ENCODE measurements at places on chromosomes 12 and 14. TPM values are rescaled to one million over a fixed set of nuclear protein-coding genes. Genes with fewer than 3 reads are reported as not detected.

The ALDH2 gene
- total RNA-seq: 239 TPM

The LGR5 gene
- total RNA-seq: 0.82 TPM

- DNase-seq: no peak
- no peaks in the 10 kb centered on the region for H3K4me1 ChIP-seq
- no peaks in the 10 kb centered on the region for H3K27me3 ChIP-seq
- no peaks in the 10 kb centered on the region for H3K36me3 ChIP-seq
- H3K4me3 ChIP-seq: no peak overlapping the region
- no peak overlapping the region for H3K27ac ChIP-seq
These were observed 198.4 kb downstream of the PHETA1 start for GRCh38 chr12:111170543-111170942.

DNA sequence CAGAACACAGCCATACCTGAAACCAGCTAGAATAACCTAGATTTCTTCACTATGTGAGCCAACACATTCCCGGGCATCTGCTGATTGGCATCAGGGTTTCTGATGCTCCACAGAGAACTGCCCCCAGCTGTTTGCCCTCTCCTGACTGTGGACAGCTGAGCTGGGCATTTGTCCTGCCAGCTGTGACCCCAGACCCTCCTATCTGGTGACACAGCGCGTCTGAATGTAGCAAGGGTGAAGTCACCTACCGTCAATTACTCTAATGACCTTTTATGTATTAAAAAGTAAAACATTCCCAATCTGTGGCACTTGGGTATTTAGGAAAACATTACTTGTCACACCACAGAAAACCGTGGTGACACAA is 29.7 kb upstream of the SFSWAP start:
- H3K4me1 ChIP-seq: no peaks in the 10 kb centered on the region
- H3K27me3 ChIP-seq: peaks cover 26% of the 10 kb centered on the region
- no peak overlapping the region for H3K4me3 ChIP-seq
- DNase-seq: no peak

DNA sequence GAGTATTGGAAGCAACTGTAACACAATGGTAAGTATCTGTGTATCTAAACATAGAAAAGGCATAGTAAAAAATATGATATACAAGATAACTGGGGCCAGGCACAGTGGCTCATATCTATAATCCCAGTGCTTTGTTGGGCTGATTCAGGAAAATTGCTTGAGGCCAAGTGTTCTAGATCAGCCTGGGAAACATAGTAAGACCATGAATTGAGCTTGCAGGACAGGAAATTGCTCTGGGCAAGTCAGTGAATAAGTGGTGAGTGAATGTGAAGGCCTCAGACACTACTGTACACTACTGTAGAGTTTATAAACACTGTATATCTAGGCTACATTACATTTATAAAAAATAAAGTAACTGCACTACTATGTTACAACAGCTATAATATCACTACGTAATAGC is 75.2 kb downstream of the GPR135 start:
- no peaks in the 10 kb centered on the region for H3K27me3 ChIP-seq

- no peaks in the 10 kb centered on the region for H3K36me3 ChIP-seq
- no peak for DNase-seq
- H3K4me3 ChIP-seq: no peak overlapping the region
- no peak overlapping the region for H3K27ac ChIP-seq
These were observed 54.9 kb downstream of the OTOGL start for GRCh38 chr12:80154261-80154660.

- H3K4me3 ChIP-seq: no peak overlapping the region
- peaks cover 92% of the 10 kb centered on the region for H3K36me3 ChIP-seq
- no peaks in the 10 kb centered on the region for H3K4me1 ChIP-seq
- H3K27ac ChIP-seq: no peak overlapping the region
- DNase-seq: no peak
These were observed 47.4 kb downstream of the TRAFD1 start for GRCh38 chr12:112172556-112173324.

GRCh38 chr12:46523863-46524770 is 151.5 kb upstream of the SLC38A2 start:
- H3K4me1 ChIP-seq: peaks cover 18% of the 10 kb centered on the region
- H3K27me3 ChIP-seq: no peaks in the 10 kb centered on the region
- H3K4me3 ChIP-seq: no peak overlapping the region
- H3K27ac ChIP-seq: peak overlapping the region; percentile 28
- no peaks in the 10 kb centered on the region for H3K36me3 ChIP-seq

DNA sequence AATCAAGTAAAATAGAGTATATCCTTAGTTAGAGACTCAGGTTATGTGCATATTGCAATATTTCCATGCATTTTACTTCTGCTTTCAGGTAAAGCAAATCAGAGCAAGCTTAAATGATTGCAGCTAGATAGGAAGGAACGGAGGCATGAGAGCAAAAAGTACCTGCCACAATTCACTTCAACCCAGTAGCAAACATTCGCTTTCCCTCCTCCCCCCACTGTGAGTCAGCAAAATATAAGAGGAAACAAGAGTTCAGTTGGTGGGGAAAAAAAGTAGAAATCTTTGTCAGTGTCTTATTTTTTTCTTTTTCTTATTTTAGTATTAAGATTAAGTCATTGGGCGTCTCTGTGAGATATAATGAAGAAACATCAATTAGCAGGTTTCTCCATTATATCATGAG is 475.4 kb downstream of the NPAS3 start:
- no peaks in the 10 kb centered on the region for H3K36me3 ChIP-seq
- H3K27me3 ChIP-seq: no peaks in the 10 kb centered on the region
- no peak overlapping the region for H3K4me3 ChIP-seq
- H3K27ac ChIP-seq: no peak overlapping the region
- H3K4me1 ChIP-seq: no peaks in the 10 kb centered on the region

Data from left lung (tissue), 14 donors.